ENCODE measurements at places on chromosomes 7 and 10.

- peak; percentile 1 for DNase-seq
Measured at GRCh38 chr10:18104223-18104872, 35.9 kb upstream of the CACNB2 start.

DNA sequence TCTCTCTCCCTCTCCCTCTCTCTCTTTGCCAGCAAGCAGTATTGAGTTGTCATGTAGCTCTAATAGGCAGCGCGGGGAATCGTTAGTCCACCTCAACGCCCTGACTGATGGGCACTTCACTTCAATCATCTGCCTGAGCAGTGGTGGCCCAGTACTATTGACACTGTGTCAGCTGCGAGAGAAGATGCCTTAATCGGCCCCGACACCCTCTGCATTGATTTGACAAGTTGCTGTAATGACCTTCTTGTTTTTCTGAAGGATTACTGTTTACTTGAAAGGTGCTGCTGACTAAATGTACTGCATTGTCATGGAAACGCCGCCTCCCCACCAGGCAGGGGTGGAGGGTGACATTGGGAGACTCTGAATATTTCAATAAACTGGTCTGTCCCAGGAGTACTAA lies 913.8 kb downstream of the KCNMA1 start:
- no peak for DNase-seq

DNA sequence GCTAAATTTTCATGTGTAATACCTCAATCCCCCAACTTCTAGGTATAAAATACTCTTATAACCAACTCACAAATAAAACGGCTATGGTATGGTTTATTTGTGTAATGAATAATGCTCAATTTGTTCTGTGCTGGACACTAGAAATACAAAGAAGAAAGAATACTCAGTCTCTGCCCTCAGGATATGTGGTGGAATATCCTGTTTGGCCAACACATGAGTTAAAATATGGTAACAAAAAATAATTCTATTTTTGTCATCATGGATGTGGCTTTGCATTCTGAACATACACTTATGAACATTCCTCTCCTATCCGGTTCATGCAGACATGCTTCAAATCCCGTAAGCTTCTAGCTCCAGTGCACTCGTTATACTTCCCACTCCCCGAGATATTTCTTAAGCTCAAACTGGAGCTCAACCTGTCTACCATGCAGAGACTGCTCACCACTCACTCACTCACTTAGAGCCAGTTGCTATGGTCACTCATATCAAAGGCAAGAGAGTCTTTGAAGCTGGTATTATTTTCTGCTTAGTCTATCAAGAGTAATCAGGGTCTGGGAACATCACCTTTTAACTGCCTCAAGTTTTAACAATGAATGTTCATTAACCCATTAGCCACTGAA lies 53.8 kb upstream of the SLC16A12 start:
- no peak for DNase-seq

GRCh38 chr10:53840653-53841052 lies 960.4 kb downstream of the PCDH15 start:
- DNase-seq = no peak

DNA sequence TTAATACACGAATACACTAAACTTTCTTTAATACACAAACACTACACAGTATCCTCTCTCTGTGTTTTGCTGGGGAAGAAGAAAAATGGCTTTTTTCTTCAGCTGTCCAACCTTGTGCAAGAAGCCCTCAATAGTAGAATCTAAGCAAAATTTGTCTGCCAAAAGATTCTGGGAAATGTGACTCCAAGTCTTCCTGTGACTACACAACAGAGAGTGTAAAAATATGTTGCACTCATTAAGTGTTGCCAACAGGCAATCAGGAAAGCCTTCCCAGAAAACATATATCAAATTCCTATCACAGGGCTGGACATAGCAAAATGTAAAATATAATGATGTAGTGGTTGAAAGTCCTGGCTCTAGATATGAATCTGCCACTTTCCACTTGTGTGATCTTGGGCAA lies 825.1 kb upstream of the ZWINT start:
- DNase-seq = no peak

Data from substantia nigra (tissue), 51 donors.